Naive B cell (primary cell): ENCODE measurements at places on chromosomes 1 and 21.
A peak's percentile ranks its signal among the peaks of the same experiment; 100 is the strongest.

GRCh38 chr1:194710671-194711070 is 1524.3 kb upstream of the B3GALT2 start:
- H3K36me3 ChIP-seq: no peaks in the 10 kb centered on the region
- no peak for DNase-seq
- no peaks in the 10 kb centered on the region for H3K27me3 ChIP-seq
- H3K4me3 ChIP-seq: no peak overlapping the region
- no peak overlapping the region for H3K27ac ChIP-seq

- no peaks in the 10 kb centered on the region for H3K4me1 ChIP-seq
- no peak overlapping the region for H3K4me3 ChIP-seq
- no peaks in the 10 kb centered on the region for H3K27me3 ChIP-seq
- DNase-seq: no peak
These were observed 90.0 kb downstream of the TYW3 start for GRCh38 chr1:74822851-74823401.

DNA sequence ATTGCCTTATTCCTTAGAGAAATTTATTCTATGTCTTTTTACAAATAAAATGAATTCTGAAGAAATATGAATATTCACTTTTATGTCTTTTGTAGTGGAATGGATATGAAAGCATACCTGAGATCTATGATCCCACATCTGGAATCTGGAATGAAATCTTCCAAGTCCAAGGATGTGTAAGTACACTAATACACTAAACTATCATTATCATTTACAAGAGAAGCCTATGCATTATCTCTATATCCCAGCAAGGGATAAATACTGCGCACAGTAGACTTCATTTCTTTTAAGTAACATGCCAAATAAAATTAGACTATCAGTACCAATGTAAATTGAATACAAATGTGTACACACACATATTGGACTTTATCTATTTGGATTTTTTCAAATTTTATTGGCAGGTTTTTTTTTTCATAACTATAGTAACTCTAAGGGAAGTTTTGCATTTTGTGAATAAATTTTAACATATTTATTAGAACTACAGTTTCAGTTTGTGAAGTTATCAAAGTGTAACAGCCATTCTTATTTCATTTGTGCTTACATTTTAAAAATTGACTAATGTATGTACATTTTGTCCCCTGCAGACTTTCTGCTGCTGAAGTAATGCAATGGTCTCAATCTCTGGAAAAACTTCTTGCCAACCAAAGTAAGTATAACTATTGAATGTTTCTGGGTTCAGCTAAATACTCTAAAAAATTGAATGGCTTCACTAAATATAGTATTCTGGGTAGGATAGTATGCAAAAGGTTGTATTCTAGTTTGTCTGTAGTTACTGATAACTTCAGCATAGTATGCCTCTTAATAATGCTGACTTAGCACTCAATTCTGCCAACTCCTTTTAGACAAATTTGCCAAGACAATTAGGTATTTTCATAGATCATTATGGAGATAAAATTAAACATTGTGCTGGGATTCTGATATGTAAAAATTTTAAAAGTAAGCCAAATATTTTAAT is 894 bp downstream of the RGS1 start:
- H3K27me3 ChIP-seq: peaks cover 45% of the 10 kb centered on the region
- peaks cover 12% of the 10 kb centered on the region for H3K4me1 ChIP-seq
- peaks cover under 1% of the 10 kb centered on the region for H3K36me3 ChIP-seq
- no peak overlapping the region for H3K4me3 ChIP-seq
- DNase-seq: no peak

DNA sequence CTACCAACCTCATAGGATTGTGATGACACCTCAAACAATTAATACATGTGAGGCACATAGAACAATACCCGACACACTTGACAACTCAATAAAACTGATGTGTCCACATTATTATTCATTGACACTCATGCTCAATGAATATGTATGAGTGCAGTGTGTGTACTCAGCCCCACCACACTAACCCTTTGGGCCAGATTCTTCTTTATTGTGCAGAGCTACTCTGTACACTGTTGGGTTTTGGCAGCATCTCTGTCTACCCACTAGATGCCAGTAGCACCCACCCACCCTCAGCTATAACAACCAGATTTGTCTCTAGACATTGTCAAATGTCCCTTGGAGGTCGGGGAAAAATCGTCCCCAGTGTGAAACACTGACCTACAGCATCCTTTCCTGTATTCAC is 10.1 kb downstream of the CASP9 start:
- no peak for DNase-seq
- no peak overlapping the region for H3K4me3 ChIP-seq
- H3K36me3 ChIP-seq: peaks cover 9% of the 10 kb centered on the region
- H3K27me3 ChIP-seq: no peaks in the 10 kb centered on the region
- H3K4me1 ChIP-seq: peaks cover 21% of the 10 kb centered on the region

GRCh38 chr1:156884560-156885184 is 8.8 kb upstream of the PEAR1 start:
- no peak for DNase-seq
- H3K36me3 ChIP-seq: peaks cover 8% of the 10 kb centered on the region
- no peaks in the 10 kb centered on the region for H3K4me1 ChIP-seq
- H3K27me3 ChIP-seq: peaks cover 93% of the 10 kb centered on the region

- peaks cover 15% of the 10 kb centered on the region for H3K27me3 ChIP-seq
- no peak overlapping the region for H3K4me3 ChIP-seq
- H3K27ac ChIP-seq: no peak overlapping the region
- H3K4me1 ChIP-seq: no peaks in the 10 kb centered on the region
- no peaks in the 10 kb centered on the region for H3K36me3 ChIP-seq
- DNase-seq: no peak
These were observed 109.5 kb downstream of the TRABD2B start for GRCh38 chr1:47887475-47888293.

DNA sequence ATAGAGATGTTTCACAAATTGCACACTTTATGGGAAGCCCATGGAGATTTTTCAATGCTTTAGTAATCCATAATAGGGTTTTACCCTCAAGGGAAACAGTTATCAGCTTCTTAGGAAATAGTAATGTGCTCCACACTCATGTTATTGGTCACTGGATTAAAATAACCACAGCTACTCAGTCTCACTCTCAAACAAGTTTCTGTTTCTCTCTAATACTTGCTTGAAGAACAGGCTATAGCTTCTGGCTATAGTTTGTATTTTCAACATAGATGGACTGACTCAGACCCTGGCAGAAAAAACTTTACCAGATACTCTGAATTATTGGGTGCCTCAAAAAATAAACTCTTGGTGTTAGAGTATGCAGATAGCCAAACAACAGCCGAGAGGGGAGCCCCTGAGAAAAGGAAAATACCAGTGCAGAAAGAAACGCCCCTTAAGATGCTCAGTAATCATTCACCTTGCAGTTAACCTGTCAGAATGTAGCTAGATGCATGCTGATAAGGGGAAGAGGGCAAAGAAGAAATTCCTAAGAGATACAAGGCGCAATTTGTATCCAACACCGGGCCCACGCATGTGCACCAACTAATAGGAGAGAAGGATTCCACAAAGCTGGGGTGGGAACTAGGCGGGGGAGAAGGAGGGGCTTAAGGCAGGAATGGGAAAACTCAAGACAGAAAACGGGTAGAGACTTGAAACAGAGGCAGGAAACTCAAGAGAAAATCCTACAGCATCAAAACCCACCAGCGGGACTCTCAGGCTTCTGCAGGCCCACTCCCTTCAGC is 30.4 kb upstream of the PDE4B start:
- no peak overlapping the region for H3K4me3 ChIP-seq
- H3K27ac ChIP-seq: no peak overlapping the region
- DNase-seq: no peak
- no peaks in the 10 kb centered on the region for H3K4me1 ChIP-seq
- no peaks in the 10 kb centered on the region for H3K36me3 ChIP-seq
- no peaks in the 10 kb centered on the region for H3K27me3 ChIP-seq

- no peak overlapping the region for H3K4me3 ChIP-seq
- no peaks in the 10 kb centered on the region for H3K36me3 ChIP-seq
- H3K27me3 ChIP-seq: peaks cover 5% of the 10 kb centered on the region
- DNase-seq: peak; percentile 8
- no peaks in the 10 kb centered on the region for H3K4me1 ChIP-seq
These were observed 19.0 kb upstream of the L1TD1 start for GRCh38 chr1:62175568-62176179.

DNA sequence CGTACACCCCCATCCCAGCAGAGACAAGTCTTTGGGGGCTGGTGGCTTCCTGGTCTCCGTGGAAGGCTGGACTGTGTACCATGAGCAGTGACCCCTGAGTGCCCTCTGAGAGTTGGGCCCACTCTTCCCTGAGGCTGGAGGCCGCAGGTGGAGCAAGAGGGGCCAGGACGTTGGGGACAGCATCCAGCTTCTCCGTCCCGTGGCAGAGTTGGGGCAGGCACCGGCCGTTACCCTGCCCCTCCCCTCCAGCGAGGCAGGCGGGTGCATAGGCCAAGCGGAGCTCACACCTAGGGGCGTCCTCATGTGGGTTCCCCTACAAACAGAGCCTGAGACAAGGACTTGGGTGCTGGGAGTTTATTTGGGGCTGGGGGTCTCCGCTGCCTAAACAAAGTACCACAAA is 14.0 kb downstream of the GABRD start:
- no peak overlapping the region for H3K4me3 ChIP-seq
- H3K36me3 ChIP-seq: no peaks in the 10 kb centered on the region
- H3K27ac ChIP-seq: no peak overlapping the region
- DNase-seq: no peak
- H3K27me3 ChIP-seq: no peaks in the 10 kb centered on the region
